T-cell (primary cell): ENCODE measurements at places on chromosomes 2 and 18. TPM values are rescaled to one million over a fixed set of nuclear protein-coding genes. Genes with fewer than 3 reads are reported as not detected.

DNA sequence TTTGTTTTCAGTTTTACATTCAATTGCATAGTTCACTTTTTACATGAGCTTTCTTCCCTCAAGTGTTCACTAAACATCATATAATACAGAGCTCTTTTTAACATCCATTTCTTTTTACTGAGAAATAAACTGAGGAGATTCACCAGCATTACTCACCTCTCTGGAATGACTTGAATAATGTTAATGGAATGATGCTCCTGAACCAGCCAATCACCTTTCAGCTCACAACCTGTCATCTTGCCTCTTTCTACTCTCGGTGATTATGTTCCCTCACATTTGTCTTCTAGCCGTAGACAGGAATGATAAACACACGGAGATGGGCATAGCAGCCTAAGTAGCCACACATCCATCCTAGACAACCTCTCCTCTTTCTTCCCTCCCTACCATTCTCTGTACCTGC lies 301.7 kb downstream of the PAX3 start:
- DNase-seq: no peak
- no peaks in the 10 kb centered on the region for H3K4me1 ChIP-seq
- H3K4me3 ChIP-seq: no peak overlapping the region

DNA sequence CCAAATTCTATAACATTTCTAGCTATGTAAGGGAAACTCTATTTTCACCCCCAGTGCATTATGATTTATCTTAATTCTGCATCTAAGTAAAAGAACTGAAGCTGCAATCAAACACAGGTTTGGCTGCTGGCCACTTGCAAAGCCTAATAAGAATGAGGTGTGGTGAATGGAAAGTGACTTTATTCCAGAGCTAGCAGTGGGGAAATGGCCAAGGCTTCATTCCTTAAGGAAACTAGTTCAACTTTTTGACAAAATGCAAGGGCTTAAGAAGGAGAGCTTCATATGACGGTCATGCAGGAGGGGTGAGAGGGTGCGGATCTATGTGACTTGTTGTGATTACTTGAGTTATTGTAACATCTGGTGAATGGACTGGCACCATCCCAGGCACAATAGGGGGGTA lies 1802.0 kb downstream of the SUCLG1 start:
- H3K4me3 ChIP-seq: no peak overlapping the region
- H3K27me3 ChIP-seq: no peaks in the 10 kb centered on the region
- H3K4me1 ChIP-seq: no peaks in the 10 kb centered on the region
- H3K27ac ChIP-seq: no peak overlapping the region

CD8B2 gene
- 2.4 TPM for total RNA-seq

DNA sequence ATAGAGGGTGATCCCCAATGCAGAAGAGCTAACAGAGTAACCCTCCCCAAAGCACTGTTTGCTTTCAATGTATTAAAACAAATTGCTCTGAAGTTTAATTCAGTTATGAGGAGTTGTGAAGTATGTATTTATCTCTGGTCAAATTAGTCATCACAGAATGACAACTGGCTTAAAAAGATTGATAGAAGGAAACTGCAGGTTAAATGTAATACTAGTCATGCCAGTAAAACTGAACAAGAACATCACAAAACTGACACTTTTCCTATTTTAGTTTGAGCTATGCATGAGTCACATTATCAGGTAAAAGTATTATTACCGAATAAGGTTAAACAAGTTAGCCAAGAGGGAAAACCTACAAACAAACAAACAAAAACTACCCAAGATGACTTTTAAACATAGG lies 99.0 kb upstream of the ACVR1C start:
- DNase-seq: no peak
- no peaks in the 10 kb centered on the region for H3K27me3 ChIP-seq
- H3K4me1 ChIP-seq: no peaks in the 10 kb centered on the region
- no peak overlapping the region for H3K4me3 ChIP-seq
- no peak overlapping the region for H3K27ac ChIP-seq

C2orf66 gene
- total RNA-seq: not detected

HES6 gene
- 2.8 TPM for total RNA-seq
